ENCODE measurements at places on chromosomes 11 and 22.

DNA sequence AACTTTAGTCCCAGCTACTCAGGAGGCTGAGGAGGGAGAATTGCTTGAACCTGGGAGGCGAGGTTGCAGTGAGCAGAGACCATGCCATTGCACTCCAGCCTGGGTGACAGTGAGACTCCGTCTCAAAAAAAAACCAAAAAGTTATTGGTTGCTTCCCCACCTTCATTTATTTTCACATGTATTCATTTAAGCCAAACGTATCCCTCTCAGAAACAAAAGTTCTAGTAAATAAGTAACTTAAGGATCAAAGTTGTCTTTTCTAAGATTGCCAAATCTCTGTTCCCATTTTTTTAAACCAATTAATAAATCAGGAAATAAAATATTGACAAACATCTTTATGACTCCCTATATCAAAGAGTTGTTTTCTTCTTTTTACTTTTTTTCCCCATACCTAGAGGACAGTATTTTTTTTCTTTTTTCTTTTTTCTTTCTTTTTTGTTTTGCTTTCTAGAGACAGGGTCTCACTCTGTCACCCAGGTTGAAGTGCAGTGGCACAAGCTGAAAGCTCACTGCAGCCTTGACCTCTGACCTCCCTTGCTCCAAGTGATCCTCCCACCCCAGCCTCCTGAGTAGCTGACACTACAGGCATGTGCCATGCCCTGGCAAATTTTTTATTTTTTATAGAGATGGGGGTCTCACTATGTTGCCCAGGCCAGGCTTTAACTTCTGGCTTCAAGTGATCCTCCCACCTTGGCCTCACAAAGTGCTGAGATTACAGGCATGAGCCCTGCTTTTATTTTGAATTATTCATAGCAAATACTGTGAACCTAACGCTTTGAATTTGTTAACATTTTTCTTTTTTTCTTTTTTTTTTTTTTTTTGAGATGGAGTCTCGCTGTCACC is 11.4 kb downstream of the ZFTA start:
- no peak for DNase-seq

DNA sequence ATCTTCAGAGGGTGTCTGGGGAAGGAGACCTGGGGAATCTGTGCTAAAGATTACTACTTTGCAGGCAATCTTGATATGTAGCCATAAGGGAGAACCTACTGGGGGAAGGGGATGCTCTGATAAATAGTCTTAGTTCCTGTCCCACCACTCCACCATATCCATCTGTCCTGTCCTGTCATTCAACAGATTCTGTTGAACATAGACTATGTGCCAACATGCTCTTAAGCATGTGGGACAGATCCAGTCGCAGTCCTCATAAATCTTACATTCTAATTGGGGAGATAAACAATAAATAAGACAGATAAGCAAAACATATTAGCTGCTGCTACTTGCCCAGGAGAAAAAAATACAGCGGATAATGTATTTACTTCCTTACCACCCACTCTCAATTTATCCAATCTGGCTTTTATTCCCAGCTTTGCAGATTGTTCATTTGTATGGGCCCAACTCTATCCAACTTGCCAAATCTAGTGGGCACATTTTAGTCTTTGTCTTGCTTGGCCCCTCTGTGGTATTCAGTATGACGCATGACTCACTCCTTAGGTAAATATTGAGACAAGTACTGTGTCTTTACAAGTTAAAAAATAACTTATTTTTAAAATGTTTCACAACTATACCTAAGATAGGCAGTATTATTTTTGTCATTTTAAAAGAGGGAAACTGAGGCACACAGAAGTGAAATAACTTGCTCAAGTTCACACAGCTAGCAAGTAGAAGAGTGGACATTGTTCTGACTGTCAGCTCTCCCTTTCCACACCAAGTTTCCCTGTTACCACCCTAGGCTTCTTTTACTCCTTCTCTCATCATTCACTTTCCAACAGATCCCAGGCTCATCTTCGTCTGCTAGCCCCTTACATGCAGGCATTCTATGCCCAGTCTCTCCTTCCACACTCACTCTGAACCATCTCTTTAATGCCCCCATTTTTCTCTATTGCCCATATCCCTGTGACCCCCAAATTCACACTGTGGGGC is 133.6 kb upstream of the SESN3 start:
- no peak for DNase-seq

DNA sequence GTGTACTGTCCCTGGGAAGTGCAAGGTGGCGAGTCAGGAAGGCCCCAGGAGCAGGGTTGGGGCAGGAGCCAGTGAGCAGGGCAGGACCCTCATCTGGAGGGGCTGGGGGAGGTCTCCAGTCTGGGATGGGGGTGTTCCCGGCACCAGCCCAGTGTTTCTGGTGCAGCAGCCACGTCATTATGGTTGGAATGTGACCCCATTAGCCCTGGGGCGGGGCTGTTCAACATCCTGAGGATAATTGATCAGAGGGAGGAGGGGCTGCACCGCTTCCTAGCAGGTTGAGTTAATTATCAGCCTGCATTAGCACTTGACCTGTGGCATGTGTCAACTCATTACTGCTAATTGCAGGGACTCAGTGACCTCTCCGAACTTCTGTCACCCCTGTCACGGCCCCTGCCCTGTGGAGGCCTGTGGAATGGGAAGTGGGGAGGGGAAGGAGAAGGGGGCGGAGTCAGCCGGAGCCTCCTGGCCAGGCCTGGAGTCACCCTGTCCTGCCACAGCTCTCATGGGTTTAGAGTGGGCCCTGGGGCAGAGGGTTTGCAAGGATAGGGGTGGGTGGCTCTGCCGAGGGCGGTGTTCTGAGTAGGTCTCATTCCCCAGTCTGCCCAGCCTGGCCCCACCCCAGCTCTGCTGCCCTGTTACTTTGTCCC is 52.8 kb upstream of the CCDC188 start:
- DNase-seq = peak; percentile 60

DNA sequence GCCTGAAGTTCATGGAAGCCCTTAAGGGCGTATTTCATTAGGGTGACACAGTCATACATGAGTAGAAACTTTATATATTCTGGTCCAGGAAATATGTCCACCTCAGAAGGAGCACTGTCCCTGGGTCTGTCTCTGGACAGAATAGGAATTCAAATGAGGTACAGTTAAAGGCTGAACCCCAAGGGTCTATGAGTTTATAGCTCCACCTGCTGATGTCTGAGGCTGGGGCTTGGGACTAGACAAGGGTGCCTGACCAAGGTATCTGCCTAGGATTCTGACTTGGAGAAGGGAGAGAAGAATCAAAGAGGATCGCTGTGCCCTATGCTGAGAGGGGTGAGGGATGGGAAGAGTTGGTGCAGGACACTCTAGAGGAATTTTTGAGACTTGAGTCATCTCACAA is 14.9 kb downstream of the HEPHL1 start:
- DNase-seq = no peak

DNA sequence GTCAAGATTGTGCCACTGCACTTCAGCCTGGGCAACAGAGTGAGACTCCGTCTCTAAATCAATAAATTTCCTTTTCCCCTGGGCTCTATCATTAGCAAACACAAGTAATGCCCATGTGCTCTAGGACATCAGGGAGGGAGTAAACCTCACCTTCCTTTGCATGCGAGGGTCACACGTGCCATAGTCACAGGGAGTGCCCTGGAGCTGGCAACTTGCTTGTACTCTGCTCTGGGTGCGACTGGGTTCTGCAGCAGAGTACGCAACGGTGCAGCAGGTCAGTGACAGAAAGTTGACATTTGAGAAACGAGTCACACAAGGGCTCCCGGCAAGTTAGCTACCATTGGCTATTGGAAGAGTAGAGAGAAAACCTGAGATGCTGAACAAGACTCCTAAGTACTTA is 32.6 kb upstream of the CHKA start:
- DNase-seq = no peak

DNA sequence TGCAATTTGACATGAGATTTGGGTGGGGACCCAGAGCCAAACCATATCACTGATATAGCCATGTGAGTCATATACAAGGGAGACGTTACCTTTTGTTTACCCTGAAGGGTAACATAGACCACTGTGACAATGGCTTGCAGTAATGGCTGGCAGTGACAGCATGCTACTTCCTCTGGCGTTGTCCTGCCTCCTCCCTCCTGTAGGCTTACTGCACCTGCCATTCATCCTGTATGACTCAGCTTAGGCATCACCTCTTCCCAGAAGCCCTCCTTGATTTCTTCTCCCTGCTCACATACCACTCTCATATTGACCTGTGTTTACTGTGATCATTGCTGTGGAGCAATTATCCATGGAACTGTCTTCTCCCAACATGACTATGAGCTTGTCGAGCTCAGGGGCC is 12.0 kb upstream of the PVALB start:
- no peak for DNase-seq

DNA sequence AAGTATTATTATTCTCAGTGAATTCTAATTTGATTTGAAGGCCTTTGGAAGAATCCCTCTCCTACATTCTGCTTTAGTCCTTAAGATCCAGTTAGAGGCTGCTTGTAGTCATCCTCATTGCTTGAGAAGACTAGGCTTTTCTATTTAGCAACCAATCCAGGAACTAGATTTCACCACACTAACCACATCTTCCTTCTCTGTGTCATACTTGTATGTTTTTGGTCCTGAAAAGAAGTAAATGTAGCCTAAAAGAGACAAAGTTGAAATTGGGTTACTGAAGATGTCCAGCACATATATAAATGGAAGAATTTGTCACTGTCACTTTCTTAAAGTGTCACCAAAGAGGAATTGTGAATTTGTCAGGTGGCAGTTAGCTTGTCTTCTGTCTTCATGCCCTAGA is 46.6 kb upstream of the MMP7 start:
- peak; percentile 19 for DNase-seq

DNA sequence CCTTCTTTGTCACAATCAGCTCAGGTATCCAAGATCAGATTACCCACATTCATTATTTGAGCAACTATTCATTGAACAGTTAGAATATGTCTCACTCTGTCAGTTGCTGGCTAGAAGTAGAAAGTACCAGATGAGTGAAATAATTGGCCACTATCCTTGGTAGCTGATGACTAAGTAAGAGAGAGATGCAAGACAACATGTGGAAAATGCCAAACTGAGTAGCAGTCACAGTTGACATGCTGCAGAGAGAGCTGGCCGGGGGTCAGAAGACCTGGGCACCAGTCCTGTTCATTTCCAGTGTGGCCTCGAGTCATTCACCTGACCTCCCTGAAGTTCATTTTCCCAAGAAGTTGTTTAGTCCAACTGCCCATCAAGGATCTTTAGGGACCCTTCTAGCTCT is 22.5 kb upstream of the SMIM35 start:
- peak; percentile 9 for DNase-seq

GRCh38 chr22:19722982-19723231 is 432 bp upstream of the GP1BB start:
- DNase-seq = no peak

Measured in fibroblast of upper back skin (primary cell).